ENCODE measurements at places on chromosomes 1 and 21.
A peak's percentile ranks its signal among the peaks of the same experiment; 100 is the strongest.

GRCh38 chr1:232302376-232303221 lies 327.3 kb downstream of the SIPA1L2 start:
- no peaks in the 10 kb centered on the region for H3K27me3 ChIP-seq
- no peaks in the 10 kb centered on the region for H3K36me3 ChIP-seq
- H3K27ac ChIP-seq = no peak overlapping the region
- H3K4me3 ChIP-seq = no peak overlapping the region
- no peaks in the 10 kb centered on the region for H3K4me1 ChIP-seq
- no peak for DNase-seq

- no peak overlapping the region for H3K4me3 ChIP-seq
- H3K36me3 ChIP-seq = no peaks in the 10 kb centered on the region
- no peaks in the 10 kb centered on the region for H3K27me3 ChIP-seq
Measured at GRCh38 chr1:7644961-7645750, 125.9 kb upstream of the VAMP3 start.

DNA sequence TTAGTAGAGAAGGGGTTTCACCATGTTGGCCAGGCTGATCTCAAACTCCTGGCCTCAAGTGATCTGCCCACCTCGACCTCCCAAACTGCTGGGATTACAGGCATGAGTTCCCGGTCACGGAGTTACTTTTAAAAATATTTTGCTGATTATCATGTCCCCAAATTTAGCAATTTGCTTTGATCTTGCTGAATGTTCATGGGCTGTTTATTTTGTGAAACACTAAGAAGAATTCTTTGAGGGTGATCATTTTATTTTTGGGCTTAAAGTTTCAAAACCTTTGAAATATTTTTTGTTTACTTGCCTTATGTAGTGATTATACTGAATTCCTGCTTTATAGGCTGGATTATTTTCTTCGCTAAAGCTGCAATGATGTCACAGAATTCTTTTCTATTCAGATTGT lies 11.4 kb upstream of the LAMC1 start:
- H3K27me3 ChIP-seq = peaks cover 2% of the 10 kb centered on the region
- no peak for DNase-seq
- no peak overlapping the region for H3K4me3 ChIP-seq

- DNase-seq = no peak
- H3K27ac ChIP-seq = no peak overlapping the region
- H3K36me3 ChIP-seq = no peaks in the 10 kb centered on the region
Measured at GRCh38 chr1:154831462-154831861, 38.6 kb downstream of the KCNN3 start.

GRCh38 chr1:150661156-150661555 lies 31.7 kb upstream of the ENSA start:
- no peak for DNase-seq
- no peak overlapping the region for H3K27ac ChIP-seq
- H3K4me3 ChIP-seq = no peak overlapping the region
- no peaks in the 10 kb centered on the region for H3K27me3 ChIP-seq
- H3K4me1 ChIP-seq = no peaks in the 10 kb centered on the region
- peaks cover 11% of the 10 kb centered on the region for H3K36me3 ChIP-seq

GRCh38 chr1:204461331-204462228 lies 33.0 kb downstream of the PIK3C2B start:
- no peaks in the 10 kb centered on the region for H3K27me3 ChIP-seq
- DNase-seq = peak; percentile 26
- peaks cover 44% of the 10 kb centered on the region for H3K4me1 ChIP-seq
- H3K4me3 ChIP-seq = no peak overlapping the region

GRCh38 chr1:207868251-207868773 lies 42.6 kb downstream of the CD34 start:
- peak overlapping the region; percentile 83 for H3K27ac ChIP-seq
- peaks cover 11% of the 10 kb centered on the region for H3K36me3 ChIP-seq
- peaks cover 84% of the 10 kb centered on the region for H3K4me1 ChIP-seq
- no peaks in the 10 kb centered on the region for H3K27me3 ChIP-seq
- H3K4me3 ChIP-seq = peak overlapping the region; percentile 71

DNA sequence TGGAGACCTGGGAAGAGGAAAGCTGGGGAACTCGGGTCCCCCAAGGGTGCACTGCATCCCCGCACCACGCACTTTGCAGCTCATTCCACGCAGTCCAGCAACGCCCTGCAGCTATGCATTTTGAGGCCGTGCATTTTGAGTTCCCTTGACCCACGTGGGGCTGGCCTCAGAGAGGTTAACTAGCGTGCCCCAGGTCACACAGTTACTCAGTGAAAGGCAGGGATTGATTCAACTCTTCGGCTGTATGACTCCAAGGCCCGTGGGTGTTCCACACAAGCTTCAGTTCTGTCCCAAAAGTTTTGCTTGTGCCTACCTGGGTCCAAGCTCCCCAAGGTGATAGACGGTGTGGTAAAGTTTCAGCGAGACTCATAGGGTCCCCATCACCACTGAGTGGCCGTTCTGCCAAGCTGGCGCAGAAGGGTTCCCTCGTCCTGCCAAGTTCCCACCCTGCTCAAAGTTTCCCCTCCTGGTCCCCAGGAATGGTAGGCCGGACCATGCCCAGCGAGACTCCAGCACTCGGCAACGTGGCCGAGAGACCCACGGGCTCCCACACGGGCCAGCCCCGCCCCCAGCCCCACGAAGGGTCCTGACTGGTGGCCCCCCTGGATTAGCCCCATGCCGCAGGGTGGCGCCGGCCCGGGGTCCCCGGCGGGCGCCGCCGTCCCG lies 611 bp downstream of the HSPG2 start:
- H3K36me3 ChIP-seq = no peaks in the 10 kb centered on the region
- peak overlapping the region; percentile 50 for H3K4me3 ChIP-seq
- H3K27ac ChIP-seq = peak overlapping the region; percentile 58
- H3K4me1 ChIP-seq = peaks cover 19% of the 10 kb centered on the region
- no peak for DNase-seq
- no peaks in the 10 kb centered on the region for H3K27me3 ChIP-seq

DNA sequence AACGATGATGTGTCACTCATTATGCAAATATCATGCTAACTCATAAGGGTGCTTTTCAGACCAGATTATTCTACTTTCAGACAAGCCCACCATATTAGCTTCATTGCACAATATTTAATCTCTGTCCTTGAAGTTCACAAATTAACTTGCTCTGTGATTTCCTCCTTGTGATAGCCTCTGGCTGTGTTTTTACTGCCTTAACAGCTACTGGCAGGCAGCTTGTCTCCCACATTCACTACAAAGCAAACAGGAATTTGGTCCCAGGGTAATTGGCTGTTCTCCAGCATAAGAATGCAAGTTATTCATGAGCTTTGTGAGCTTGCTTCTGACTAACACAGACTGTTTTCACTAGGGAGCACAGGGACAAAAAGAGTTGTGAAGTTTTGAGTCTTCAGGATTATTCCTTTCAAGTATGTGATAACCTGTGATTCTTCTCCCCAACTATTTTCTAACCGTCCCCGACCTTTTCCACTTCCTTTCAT lies 87.9 kb upstream of the HMCN1 start:
- DNase-seq = no peak
- H3K4me3 ChIP-seq = no peak overlapping the region
- peaks cover 25% of the 10 kb centered on the region for H3K4me1 ChIP-seq
- H3K27me3 ChIP-seq = no peaks in the 10 kb centered on the region
- H3K27ac ChIP-seq = no peak overlapping the region

GRCh38 chr1:107896936-107897335 lies 68.0 kb downstream of the VAV3 start:
- peaks cover 30% of the 10 kb centered on the region for H3K4me1 ChIP-seq
- no peak overlapping the region for H3K27ac ChIP-seq
- H3K36me3 ChIP-seq = no peaks in the 10 kb centered on the region
- no peak for DNase-seq

- H3K4me3 ChIP-seq = no peak overlapping the region
- no peak for DNase-seq
- no peaks in the 10 kb centered on the region for H3K27me3 ChIP-seq
- H3K4me1 ChIP-seq = no peaks in the 10 kb centered on the region
- H3K36me3 ChIP-seq = no peaks in the 10 kb centered on the region
- H3K27ac ChIP-seq = no peak overlapping the region
Measured at GRCh38 chr1:231688989-231689388, 62.4 kb downstream of the DISC1 start.

DNA sequence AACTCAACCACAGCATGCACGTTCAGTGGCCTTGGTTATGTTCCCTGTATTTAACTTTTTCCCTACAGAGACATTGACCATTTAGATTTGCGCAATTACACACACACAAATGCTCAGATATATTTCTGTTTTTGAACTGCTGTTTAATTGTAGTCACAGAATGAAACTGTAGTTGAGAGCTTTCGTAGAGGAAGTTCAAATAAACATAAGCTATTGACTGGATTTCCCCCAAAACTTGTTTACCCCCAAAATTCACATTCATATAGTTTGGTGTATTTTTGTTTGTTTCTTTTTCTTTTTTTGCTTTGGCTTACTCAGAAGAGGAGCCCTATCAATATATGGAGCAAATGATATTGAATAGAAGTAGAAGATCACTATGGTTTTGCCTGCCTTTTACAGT lies 921.0 kb downstream of the ADGRL2 start:
- no peaks in the 10 kb centered on the region for H3K36me3 ChIP-seq
- no peaks in the 10 kb centered on the region for H3K4me1 ChIP-seq
- H3K27me3 ChIP-seq = no peaks in the 10 kb centered on the region

GRCh38 chr21:24183077-24183476 lies 1424.2 kb downstream of the MRPL39 start:
- H3K36me3 ChIP-seq = no peaks in the 10 kb centered on the region
- no peak for DNase-seq
- H3K4me3 ChIP-seq = no peak overlapping the region
- no peaks in the 10 kb centered on the region for H3K27me3 ChIP-seq
- H3K4me1 ChIP-seq = no peaks in the 10 kb centered on the region

- no peak overlapping the region for H3K4me3 ChIP-seq
- H3K27ac ChIP-seq = no peak overlapping the region
- no peaks in the 10 kb centered on the region for H3K36me3 ChIP-seq
Measured at GRCh38 chr1:35763201-35763600, 6.6 kb downstream of the CLSPN start.

DNA sequence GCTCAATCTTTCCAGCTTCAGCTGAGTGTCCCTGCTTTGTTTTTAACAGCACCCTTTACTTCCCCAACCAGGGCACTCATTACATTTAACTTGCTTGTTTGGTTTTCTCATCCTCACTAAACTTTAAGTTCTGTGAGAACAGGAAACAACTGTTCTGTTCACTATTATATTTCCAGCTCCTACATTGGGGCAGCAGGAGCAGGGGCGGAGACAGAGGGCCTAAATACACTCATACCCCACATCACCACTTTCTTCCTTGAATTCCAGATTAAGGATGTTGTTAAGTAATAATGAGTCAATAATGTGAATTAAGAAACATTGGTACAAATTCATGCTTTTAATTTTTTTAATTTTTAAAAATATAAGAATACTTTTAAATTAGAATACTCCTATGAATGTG lies 6.0 kb downstream of the DRAM2 start:
- peaks cover 3% of the 10 kb centered on the region for H3K4me1 ChIP-seq
- H3K27ac ChIP-seq = no peak overlapping the region
- no peaks in the 10 kb centered on the region for H3K36me3 ChIP-seq
- no peak overlapping the region for H3K4me3 ChIP-seq

GRCh38 chr1:228109962-228110488 lies 926 bp upstream of the MRPL55 start:
- H3K27me3 ChIP-seq = no peaks in the 10 kb centered on the region
- H3K27ac ChIP-seq = peak overlapping the region; percentile 93
- H3K4me1 ChIP-seq = peaks cover 20% of the 10 kb centered on the region
- H3K4me3 ChIP-seq = peak overlapping the region; percentile 92

DNA sequence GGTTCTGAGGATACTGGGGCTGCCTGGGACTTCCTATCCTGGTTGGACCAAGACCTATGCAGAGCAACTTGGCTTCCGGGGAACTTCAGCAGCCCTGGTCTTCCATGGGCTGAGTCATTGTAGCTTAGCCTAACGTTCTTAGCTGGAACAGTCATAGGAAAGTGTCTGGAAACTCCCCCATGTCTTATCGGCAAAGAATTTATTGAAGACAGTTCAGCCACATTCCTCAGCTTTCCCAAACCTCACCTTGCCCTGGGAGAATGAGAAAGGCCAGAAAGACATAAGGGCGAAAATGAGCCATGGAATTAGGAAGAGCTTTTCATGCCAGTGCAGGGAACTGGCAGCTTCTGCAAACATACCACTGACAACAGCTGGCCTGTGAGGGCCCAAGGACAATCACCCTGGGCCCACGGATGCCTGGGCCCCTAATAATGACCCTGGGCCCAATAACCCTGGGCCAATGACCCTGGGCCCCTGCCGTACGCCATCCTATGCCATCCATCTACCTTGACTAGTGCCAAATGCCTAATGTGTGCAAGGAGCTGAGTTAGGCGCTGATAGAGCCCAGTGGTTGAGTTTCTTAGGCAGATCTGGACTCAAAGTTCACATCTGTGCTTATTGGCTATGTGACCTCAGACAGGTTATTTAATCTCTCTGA lies 114.4 kb upstream of the GADD45A start:
- no peaks in the 10 kb centered on the region for H3K4me1 ChIP-seq
- H3K27ac ChIP-seq = no peak overlapping the region
- H3K27me3 ChIP-seq = no peaks in the 10 kb centered on the region

GRCh38 chr1:97898948-97899347 lies 21.9 kb downstream of the DPYD start:
- H3K27me3 ChIP-seq = no peaks in the 10 kb centered on the region
- H3K36me3 ChIP-seq = no peaks in the 10 kb centered on the region
- H3K27ac ChIP-seq = no peak overlapping the region
- peaks cover 14% of the 10 kb centered on the region for H3K4me1 ChIP-seq
- DNase-seq = no peak

GRCh38 chr1:7931446-7931812 lies 9.2 kb downstream of the TNFRSF9 start:
- H3K4me1 ChIP-seq = peaks cover 19% of the 10 kb centered on the region
- DNase-seq = no peak
- no peaks in the 10 kb centered on the region for H3K36me3 ChIP-seq
- no peaks in the 10 kb centered on the region for H3K27me3 ChIP-seq
- H3K27ac ChIP-seq = peak overlapping the region; percentile 65

GRCh38 chr1:5858246-5858645 lies 134.0 kb downstream of the NPHP4 start:
- no peak overlapping the region for H3K27ac ChIP-seq
- H3K27me3 ChIP-seq = no peaks in the 10 kb centered on the region
- no peak overlapping the region for H3K4me3 ChIP-seq
- no peaks in the 10 kb centered on the region for H3K4me1 ChIP-seq

DNA sequence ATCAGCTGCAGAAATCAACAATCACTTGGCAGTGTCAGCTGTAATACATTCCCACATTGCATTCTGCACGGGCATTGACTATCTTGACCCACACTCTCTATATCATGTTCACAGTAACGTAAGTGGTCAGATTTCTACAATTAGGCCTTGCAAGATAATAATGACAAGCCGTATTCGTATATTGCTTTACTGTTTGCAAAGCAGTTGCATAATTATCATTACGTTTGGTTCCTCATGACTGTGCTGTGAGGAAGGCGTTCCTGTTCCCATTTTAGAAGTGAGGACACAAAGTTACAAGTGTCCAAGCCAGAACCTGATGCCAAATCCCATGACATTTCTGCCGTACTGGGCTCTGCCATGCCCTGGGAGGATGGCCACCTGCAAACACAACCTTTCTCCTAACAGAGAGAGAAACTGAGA lies 53.5 kb upstream of the TARBP1 start:
- no peak for DNase-seq
- H3K27ac ChIP-seq = no peak overlapping the region
- no peaks in the 10 kb centered on the region for H3K4me1 ChIP-seq
- no peak overlapping the region for H3K4me3 ChIP-seq
- peaks cover 5% of the 10 kb centered on the region for H3K27me3 ChIP-seq

GRCh38 chr1:109559995-109560394 lies 11.6 kb downstream of the GNAI3 start:
- H3K4me3 ChIP-seq = no peak overlapping the region
- peaks cover 47% of the 10 kb centered on the region for H3K4me1 ChIP-seq
- no peak overlapping the region for H3K27ac ChIP-seq
- H3K27me3 ChIP-seq = no peaks in the 10 kb centered on the region

All from CD8-positive, alpha-beta memory T cell (primary cell).